ENCODE measurements at places on chromosomes 13 and 19. TPM values are rescaled to one million over a fixed set of nuclear protein-coding genes. Genes with fewer than 3 reads are reported as not detected.

The KLK7 gene
- total RNA-seq, result not detected

DNA sequence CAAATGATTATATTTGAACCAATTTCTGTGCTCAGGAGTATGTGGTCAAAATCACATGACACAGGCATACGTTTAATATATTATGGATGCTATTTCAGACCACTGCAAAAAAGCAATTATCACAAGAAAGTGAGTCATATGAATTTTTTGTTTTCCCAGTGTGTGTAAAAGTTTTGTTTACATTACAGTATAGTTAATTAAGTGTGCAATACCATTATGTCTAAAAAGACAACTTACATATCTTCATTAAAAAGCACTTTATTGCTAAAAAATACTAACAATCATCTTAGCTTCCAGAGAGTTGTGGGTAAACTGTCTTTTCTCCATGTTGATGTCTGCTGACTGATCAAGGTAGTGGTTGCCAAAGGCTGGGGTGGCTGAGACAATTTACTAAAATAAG lies 347.2 kb upstream of the PCDH9 start:
- no peak for DNase-seq

The AMER2 gene
- total RNA-seq, result not detected

The EFNA2 gene
- total RNA-seq, result not detected

GRCh38 chr13:45747071-45747470 lies 45.0 kb downstream of the CBY2 start:
- no peak for DNase-seq

GRCh38 chr13:29707876-29708543 lies 112.5 kb upstream of the SLC7A1 start:
- DNase-seq, result peak; percentile 18

The DIRAS1 gene
- total RNA-seq, result 0.16 TPM

- no peak for DNase-seq
Measured at GRCh38 chr19:10290357-10290875, 664 bp downstream of the ICAM5 start.
